GM23338 (cell line): ENCODE measurements at places on chromosomes 1 and 21.

DNA sequence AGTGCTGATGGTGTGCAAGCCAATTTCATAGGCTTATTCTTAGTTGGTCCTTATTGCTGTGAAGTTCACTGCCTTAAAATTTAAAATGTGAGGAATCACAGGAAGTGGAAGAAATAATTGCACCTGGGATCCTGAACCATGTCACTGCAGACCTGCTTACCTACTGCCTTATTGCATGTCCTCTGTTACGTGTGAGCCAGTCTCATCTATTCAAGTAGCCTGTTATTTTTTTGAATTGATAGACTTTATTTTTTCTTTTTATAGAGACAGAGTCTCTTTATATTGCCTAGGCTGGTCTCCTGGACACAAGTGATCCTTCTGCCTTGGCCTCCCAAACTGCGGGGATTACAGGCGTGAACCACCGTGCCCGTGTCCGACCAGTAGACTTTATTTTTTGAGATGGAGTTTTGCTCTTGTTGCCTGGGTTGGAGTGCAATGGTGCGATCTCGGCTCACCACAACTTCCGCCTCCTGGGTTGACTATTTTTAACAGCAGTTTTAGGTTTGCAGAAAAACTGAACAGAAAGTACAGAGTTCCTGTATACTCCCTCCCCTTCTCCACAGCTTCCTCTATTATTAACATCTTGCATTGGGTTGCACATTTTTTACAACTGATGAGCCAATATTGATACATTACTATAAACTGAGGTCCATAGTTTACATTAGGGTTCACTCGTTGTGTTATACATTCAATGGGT, 14.0 kb upstream of the DISC1 start:
- no peak for DNase-seq

GRCh38 chr21:41319273-41319672, 2.7 kb downstream of the FAM3B start:
- no peak for DNase-seq

DNA sequence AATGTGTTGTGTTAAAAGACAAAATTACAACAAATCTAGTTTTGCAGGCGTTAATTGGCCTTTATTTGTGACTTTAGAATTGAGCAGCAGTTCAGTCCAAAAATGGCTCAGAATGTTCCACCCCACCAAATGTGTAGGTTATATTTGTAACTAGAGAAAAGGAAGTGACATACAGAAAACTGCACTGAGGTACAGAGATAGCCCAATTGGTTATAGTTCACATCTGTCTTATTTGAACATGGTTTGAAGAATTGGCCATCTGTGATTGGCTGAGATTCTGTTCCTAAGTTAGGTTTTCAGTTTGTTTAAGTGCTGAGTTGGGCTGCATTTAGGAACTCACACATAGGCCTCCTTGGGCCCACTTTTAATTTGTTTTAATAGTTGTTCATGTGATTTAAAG, 12.0 kb upstream of the FMO2 start:
- no peak for DNase-seq

GRCh38 chr1:245334827-245335490, 180.2 kb downstream of the KIF26B start:
- DNase-seq = no peak

- peak; percentile 80 for DNase-seq
Measured at GRCh38 chr1:201737352-201738060, 91.5 kb upstream of the IPO9 start.

- no peak for DNase-seq
Measured at GRCh38 chr1:22830757-22831340, 120.2 kb downstream of the EPHB2 start.

DNA sequence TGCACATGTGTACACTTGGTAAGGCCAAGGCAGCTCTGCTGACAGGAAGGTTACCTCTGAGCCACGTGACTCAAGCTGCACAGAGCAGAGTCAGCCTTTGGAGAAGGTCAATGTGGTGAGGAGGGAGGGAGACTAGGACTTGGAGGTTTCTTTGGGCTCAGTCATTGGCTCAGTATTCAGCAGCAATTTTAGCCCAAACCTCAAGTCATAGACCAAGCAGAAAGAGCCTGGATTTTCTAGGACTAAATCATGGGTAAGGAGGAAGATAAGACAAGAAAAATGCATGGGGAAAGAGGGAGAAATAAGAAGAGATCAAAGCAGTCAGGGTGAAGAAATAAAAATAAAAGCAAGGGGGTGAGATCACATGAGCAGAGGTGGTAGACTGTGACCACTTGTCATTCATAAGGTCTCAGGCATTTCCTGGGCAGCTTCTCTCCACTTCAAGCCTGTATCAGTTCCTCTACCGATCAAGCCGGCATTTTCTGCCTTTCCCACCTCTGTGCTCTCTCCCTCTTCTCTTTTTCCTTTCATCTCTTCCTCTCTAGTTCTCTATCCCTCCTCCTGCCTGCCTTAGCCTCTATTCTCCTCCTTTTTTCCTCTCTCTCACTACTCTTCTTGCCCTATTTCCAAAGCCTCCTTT, 51.7 kb upstream of the DUSP10 start:
- DNase-seq = no peak

DNA sequence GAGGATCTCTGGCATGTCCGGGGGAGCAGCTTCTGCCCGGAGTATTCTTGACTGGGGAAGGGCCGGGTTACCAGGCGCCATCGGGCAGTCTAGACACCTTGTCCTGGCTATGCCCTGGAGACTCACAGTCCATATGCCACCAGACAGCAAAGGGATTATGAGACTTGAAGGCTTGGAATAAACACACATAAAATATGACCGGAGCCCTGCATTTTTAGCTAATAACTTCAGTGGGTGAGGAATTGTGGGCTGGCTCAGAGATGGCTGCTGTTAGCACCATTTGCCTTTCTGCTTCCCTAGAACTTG, 15.5 kb downstream of the NTPCR start:
- no peak for DNase-seq

- DNase-seq = peak; percentile 49
Measured at GRCh38 chr1:65255035-65255655, 54.2 kb upstream of the DNAJC6 start.

DNA sequence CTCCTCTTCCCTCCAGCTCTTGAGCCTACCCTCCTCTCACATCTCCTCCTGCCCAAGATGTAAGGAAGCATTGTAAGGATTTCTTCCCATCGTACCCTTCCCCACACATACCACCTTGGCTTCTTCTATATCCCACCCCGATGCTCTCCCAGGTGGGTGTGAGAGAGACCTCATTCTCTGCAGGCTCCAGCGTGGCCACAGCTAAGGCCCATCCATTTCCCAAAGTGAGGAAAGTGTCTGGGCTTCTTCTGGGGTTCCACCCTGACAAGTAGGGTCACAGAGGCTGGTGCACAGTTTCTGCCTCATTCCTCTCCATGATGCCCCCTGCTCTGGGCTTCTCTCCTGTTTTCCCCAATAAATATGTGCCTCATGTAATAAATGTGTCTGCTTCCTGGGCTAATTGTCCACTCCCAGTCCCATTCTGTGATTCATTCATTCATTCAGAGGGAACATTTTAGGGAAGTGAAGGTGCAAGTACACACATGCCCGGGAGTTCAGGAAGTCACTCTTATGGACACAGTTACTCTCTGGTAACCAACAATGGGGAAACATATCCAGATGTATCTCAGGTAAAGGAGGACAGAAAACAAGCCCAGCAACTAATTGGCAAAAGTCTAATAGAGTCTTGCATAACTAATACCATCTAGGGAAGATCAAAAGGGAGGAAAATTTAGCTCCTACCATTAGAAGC, 1.9 kb downstream of the SPRR4 start:
- DNase-seq = no peak

DNA sequence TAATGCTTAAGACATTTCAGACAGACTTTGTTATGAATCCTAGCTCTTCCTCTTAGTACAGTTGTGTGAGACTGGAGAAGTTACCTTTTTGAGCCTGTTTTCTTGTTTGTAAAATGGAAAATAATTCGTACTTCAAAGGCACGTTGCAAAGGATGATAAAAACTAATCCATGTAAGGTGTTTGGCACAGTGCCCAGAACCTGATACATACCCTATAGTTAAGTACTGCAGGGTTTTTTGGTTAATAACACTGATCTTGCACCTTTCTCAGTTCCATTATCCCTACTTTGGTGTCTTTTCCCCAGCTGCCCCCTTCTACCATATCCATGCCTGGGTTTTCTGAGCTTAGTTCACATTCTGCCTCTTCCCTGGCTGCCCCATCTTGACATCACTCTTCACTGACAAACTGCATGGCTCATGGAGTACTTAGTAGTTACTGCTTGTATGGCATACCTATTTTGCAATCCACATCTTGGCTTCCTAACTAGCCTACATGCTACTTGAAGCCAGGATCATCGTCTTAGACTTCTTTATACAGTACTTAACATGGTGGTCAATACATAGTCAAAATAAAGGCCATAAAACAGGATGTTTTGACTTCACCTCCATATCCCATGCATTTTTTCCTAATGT, 10.1 kb downstream of the CCDC185 start:
- DNase-seq = no peak

DNA sequence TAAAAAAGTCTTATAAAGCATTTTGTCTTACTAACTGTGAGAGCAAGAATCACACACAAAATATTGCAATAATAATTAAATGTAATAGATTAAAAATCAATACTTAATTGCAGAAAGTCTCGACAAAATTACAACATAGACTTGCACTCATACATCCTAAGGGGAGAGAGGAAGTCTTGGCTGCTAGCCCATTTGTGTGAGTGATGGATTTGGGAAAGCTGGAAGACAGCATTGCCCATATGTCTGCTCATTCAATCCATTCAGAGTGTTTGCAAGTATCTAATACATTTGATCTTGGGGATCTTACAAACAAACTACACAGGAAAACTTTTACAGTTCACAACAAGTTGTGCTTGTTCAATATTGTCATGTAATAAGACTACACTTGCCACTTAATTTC, 140.5 kb downstream of the COL11A1 start:
- DNase-seq = no peak
